Right hindlimb (tissue), 1 donor: ENCODE measurements at places on chromosomes 6 and 20.

DNA sequence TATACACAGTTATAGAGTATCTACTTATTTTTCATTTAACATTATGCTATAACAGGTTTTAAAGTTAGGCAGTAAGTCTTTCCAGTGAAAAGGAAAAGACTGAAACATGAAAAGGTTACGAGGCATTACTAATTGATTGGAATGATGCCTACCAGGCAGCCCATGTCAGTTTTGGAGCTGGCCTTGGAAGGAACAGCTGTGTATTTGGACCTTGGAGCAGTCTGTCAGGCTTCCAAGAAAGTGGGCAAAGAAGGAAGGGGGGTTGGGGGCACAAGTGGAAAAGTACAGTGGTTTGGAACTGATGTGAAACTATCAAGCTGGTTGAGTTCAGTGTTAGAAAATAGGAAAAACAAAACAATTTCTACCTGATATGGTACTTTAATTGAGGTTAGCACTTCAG is 41.7 kb downstream of the SLC16A10 start:
- DNase-seq: peak; percentile 81

GRCh38 chr20:25282034-25282781 is 34.3 kb downstream of the PYGB start:
- DNase-seq: peak; percentile 15

GRCh38 chr20:45110301-45110700 is 4.7 kb downstream of the WFDC5 start:
- no peak for DNase-seq

DNA sequence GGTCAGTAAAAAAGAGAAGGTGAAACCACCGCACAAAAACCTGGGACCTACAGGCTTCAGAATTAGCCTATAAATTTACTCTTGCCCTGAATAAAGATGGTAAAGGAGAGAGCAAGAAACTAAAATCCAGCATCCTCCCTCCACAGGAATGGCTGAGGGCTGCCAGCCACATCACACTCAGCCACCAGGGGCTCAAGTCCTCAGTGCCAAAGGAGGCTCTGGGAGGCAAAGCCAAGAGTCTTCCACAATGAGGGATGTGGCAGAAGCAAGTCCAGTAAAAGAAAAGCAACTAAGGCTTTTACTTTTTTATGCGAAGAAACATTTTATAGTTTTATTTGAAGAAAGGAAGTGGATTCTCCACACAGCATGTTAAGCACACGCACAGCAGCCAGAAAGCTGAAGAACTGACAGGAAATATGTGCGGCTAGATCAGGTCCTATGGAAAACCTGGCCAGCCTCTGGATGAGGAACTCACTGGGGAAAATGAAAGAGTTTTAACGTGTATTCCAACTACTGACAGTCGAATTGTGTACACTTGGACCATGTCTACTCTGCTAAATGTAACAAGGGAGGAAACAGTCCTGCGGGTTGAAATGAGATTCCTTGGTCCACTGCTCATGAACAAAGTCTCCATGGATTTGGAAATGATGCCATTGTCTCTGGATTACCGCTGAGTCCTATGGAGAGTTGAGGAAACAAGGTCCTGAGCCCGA is 219.4 kb upstream of the SSTR4 start:
- peak; percentile 74 for DNase-seq

DNA sequence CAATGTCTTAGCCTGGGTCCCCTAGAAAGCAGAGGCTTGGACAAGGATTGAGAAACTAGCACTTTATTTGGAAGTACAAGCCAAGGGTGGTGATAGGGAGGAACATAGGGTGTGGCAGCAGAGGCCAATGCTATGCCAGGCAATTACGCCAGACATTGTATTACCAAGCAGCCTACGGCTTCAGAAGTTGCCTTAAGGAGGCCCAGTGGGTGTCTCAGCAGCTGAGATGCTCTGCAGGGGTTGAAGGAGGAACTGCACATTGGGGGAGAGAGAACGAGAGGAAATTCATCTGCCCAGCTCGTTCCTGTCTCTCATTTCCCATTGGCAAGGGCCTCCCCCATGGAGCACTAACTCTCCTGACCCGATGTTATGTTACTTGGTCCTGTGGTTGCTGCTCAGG is 859 bp downstream of the C20orf202 start:
- DNase-seq: no peak

- DNase-seq: peak; percentile 86
Observed at GRCh38 chr6:130365166-130366106, at the start of gene TMEM200A. TSS of gene TMEM200A (plus strand) at chr6:130366017. CDS start at chr6:130440423, 74,406 bp downstream.

DNA sequence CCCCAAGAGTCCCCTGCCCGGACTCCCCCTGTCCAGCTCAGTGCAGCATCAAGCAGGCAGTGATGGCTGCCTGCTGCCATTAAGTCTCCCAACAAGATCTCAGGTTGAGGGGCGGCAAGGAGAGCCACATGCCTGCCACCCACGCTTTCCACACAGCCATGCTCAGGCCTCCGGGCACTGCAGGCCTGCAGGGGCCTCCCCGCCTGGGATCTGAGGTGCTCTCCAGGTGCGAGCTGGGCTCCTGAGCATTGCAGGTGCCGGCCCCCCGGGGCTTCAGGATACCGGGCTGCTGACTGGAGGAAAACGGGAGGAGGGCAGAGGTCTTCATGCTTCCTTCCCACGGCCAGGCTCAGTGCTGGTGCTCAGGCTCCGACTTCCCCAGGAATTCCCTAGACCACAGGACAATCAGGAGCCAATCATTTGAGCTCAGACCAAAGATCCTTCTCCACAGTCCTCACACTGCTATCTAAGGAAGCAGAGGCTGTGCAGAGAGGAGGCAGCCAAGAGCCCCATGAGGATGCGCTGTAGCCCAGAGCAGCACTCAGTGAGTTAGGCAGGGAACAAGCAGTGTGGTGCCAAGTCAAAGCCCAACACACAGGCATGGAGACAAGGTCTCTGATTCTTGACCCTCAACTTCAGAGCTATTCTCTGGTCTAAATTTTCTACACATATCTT is 52.7 kb downstream of the PYGB start:
- DNase-seq: no peak

GRCh38 chr6:104623052-104623690 is 236.5 kb downstream of the HACE1 start:
- no peak for DNase-seq

- DNase-seq: no peak
Observed at GRCh38 chr6:82196161-82196560, 51.4 kb downstream of the IBTK start.

DNA sequence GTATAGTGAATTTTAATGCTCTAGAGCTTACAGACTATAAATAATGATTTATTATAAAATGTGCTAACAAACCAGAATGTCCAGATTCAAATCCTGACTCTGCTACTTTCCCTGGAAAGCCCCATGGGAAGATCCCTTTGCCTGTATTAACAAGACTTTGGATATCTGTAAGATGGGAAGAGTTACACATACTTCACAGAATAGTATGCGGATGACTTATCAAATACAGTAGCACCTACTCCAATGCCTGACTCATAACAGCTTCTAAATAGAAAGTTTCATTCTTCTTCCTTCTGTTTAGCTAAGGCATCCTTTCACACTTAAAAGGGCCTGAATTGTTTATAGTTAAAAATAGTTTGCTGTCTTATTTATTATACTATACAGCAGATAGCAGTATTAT is 166.3 kb downstream of the KCNQ5 start:
- no peak for DNase-seq

DNA sequence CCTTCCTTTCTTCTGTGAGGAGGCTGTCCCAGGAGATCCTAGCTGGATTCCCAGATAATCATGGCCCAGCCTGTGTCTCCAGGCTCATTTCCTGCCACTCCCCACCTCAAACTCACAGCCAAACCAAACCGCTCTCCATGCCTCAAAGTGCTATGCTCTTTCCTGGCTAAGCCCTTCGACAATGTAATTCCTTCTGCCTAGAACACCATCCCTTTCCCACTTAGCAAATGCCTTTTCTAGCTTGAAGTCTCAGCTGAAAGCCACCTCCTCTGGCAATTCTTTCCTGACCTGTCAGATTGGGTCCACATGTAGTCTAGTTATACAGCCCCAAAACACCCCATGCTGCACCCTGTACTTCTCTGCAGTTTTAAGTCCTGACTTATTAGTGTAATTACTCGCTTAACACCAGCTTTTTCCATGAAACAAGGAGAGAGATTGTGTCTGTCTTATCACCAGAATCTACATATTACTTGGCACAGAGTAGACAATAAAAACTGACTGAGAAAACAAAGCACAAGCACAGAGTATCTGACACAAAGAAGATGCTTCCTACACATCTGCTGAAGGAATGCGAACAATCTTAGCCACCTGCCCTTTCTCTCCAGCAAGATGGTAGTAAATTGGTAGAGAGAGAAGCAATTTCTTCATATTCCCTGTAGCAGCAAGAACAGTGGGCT is 5.4 kb downstream of the TRIM26 start:
- DNase-seq: peak; percentile 36

DNA sequence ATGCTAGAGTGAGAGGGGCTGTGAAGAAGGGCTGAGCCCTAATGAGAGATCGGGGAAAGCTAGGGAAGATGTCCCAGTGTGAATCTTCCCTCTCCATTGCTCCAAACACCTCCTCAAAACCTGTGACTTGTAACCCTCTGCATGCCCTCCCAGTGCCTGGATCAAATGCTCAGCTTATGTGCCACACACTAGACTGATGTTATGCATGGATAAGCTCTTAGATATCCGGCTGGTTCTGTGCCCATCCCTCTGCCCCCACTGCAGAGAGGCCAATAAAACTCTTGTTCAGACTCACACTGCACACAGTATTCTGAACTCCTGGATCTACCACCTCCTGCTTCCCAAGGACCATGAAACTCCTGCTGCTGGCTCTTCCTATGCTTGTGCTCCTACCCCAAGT is at the start of gene DEFB118:
TSS of gene DEFB118 (plus strand) at position 301 of the 400 bp plus-strand sequence. CDS start at position 351, 50 bp downstream.
- no peak for DNase-seq

GRCh38 chr20:60528141-60528540 is 569.9 kb downstream of the CDH26 start:
- DNase-seq: no peak

DNA sequence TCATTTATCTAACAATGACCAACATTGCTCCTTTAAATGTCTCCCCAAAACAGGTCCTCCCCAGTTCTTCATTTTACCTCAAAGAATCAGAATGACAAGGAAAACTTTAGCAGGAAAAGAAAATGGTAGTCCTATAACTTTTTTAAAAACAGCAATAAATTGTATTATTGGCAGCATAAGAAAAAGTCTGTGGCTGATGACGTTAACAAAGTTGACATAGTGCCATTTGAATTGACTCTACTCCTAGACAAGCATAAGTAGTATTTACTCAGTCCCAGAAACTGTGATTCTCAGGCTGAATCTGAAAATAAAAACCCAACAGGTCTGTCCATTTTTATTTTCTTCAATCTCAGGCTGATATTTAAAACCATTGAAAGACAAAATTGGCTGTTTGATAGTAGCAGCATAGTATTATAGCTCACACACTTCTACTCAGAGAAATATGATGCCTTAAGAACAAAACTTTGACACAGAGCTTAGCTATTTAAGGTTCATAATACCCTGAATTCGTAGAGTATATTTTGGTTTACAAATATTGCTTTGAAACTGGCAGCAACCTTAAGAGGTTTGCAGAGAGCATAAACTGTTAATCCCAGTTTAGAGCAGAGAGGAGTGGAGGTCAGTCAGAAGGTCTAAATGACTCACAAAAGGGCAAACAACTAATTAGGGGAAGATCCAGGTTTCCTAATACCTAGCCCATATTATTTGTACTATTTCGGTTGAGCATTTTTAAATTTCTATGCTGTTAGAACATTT is 35.0 kb upstream of the TENT5A start:
- no peak for DNase-seq

DNA sequence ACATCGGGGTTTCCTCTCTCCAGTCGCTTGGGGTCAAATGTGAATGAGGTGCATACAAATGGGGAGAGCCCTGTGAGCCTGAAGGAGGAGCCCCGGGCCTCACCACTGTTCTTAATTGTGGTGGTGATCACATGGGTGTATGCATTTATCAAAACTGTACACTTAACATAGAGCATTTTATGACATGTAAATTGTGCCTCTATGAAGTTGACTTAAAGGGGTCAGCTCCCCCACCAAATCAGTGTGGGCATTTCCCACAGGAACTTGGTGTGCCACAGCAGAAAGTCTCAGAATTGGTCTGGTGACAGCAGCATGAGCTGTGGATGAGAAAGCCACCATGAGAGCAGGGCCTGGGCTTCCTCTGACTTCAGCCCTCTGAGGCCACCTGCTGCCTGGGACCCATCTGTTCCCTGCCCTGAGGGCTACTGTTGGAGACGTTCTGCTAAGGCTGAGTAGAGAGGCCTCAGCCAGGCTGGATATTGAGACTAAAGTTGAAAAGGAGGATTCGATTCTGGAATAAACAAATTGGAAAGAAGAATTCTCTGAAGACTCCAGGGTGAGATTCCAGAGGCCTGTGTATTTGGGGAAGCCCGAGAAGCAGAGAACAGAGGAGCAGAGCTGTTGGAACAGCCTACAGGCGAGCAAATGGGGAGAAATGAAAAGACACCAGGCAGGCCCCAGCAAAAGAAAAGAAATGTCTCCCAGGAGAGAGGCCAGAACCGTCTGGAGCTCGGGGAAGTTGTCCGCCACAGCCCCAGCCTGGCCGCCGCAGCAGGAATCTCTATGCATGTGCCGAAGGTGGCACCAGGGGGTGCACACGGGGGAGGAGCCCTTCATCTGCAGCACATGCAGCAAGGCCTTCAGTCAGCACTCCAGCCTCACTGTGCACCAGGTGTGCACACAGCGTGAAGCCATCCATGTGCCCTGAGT is 37.6 kb upstream of the XRN2 start:
- no peak for DNase-seq

- no peak for DNase-seq
Observed at GRCh38 chr6:36578030-36578429, 16.1 kb upstream of the SRSF3 start.

DNA sequence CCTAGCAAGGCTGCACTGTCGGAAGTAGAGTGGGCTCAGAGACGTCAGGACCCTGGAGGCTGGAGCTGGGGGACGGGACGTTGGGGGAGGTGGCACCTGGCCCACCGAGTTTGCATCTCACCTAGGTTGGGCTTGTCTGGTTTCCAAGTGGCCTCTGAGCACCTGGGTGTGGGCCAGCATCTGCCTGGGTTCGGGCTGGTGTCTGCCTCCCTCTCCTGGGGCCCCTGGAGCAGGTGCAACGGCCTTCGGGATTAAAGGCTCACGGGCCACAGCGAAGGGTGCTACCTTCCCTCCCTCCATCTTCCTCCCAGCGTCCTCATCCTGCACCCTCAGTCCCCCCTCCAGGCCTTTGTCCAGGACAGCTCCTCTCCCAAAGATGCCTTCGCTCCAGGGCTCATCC is 6.0 kb downstream of the HRH3 start:
- DNase-seq: no peak

DNA sequence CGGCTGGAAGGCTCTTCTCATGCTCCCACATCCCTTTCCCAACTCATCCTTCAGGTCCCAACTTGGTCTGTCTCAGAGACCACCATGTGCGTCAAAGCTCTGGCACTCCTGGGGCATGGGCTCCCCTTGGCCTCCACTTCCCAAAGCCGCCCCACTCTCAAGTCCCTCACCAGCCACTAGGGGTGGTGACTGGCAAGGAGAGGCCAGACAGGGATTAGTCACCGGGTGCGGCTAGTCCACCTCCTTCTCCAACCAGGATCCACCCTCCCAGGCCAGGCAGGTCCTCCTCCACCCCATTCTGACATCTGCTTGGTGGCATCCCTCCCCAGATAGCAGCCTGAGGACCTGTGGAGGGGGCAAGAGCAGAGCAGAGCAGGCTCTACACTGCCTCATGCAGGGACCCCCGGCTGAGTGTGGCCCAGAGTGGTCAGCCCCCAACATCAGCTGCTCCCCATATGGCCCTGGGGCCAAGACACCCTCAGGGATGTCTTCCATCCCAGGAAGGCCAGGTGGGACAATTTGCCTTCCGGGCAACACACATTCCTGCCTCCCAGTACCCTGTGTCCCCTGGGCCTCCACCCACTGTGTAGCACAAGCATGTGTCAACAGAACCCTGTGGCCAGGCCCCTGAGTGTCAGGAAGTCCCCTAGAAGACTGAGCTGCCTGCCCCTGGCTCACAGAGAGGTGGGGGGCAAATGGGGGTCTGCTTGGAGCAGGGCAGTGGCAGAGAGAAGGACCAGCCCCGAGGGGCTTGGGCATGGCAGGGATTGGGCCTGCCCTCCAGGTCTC is 29.2 kb downstream of the YTHDF1 start:
- DNase-seq: no peak
